ENCODE measurements at places on chromosomes 4 and X.

DNA sequence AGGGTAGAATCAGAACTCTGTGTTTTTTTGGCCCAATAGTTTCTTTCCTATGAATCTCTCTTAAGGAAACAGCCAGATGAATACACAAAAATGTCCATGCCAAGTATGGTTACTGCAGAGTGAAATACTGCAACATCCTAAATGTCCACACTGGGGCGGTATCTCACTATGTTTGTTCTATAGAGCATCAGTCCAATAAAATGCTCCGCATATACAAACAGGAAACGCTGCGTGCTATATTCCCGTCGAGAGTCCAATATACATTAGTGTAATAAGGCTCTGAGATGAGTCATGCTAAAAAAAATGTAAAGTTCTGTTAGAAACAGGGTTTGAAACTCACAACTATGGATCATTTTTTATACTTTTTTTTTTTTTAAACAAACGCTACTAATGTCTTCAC, 72.9 kb upstream of the ENOX2 start:
- DNase-seq = peak; percentile 70

GRCh38 chr4:120630427-120630826, 292.1 kb downstream of the PRDM5 start:
- no peak for DNase-seq

DNA sequence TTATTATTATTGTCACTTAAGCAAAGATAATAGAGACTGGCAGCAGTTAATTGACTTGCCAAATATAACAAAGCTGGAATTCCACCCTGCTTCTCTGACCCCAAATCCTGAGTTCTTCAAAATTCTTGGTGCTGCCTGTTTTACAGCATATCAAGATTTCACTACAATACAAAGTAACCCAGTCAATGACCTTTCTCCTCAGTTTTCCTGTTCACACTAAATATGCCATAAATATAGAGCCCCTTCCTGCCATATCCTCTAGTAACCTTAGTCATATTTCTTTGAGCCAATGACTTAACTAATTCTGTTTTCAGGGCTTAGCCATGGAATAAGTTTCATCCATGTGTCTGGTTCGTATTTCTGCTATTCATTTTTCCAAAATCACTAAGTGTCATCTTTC, 315.3 kb upstream of the HS3ST1 start:
- no peak for DNase-seq

GRCh38 chrX:151729056-151729725, 5.4 kb upstream of the CNGA2 start:
- no peak for DNase-seq

DNA sequence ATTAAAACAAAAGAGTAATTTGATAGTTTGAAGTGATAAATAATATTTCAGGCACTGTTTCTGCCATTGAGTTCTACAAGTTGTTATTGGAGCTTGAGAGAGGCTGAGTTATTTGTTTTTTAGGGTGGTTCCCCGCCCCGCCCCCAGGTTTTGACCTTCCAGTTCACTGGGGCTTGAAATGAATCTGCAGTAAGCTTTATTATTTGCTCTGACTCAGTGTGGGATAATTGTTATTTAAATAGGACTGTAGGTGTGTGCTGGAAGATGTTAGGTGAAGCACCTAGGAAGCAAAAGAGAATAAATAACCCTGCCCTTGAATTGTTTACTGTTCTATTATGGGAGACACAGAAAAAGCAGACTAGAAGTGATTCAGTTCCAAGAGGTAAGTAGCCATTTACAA, 81.2 kb upstream of the KCNIP4 start:
- no peak for DNase-seq

DNA sequence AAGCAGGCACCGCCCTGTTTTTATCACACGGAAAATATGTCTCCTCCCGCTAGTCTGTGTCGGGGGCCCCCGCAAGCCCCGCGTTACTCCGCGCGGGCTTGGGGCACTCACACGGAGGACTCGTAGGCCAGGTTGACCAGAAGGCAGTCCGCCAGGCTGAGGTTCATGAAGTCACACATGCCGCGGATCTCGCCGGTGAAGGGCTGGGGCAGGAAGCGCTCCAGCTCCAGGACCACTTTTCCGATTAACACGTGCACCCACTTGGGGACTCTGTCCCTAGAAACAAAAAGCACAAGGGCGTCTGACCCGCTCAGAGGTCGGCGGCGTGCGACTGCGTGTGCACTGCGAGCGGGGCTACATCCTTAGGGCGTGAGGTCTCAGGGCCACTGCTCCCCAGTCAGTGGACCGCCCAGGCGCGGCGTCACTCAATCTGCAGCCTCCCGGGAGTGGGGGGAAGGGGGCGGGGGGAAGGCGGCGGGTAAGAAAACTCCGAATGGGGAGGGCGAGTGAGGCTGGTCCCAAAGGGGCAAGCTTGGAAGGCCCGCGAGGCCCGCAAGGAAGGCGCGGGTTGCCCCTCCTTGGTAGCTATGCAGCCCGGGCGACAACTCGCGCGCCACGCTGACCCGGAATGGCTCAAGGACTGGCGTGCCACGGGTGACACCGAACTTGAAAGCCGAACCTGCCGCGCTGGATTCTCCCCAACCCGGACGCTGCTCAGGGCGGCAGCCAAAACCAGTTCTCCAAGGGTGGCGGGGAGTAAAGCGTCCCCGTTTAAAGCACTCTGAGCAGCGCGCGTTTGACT, 722 bp downstream of the NAAA start:
- peak; percentile 74 for DNase-seq

DNA sequence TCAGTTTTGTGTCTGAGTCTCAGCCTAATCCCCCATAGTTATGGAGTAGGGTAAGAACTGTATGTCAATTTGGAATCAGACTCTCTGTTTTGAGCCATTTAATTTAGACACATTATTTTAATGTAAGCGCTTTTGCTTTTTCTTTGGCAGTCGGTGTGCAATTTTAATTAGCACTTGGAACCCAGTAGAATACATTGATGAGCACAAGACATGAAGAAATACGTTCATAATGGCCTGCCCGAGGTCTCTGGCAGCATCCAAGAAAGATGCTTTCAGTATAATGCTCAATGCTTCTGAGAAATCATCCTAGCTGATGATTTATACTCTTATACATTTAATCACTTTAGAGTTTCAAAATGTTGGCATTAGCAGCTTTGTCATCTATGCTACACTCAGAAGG, 8.9 kb upstream of the TAPT1 start:
- no peak for DNase-seq

GRCh38 chrX:1249101-1249887, 19.3 kb upstream of the CSF2RA start:
- peak; percentile 83 for DNase-seq
